ENCODE measurements at places on chromosomes 3 and 15.

DNA sequence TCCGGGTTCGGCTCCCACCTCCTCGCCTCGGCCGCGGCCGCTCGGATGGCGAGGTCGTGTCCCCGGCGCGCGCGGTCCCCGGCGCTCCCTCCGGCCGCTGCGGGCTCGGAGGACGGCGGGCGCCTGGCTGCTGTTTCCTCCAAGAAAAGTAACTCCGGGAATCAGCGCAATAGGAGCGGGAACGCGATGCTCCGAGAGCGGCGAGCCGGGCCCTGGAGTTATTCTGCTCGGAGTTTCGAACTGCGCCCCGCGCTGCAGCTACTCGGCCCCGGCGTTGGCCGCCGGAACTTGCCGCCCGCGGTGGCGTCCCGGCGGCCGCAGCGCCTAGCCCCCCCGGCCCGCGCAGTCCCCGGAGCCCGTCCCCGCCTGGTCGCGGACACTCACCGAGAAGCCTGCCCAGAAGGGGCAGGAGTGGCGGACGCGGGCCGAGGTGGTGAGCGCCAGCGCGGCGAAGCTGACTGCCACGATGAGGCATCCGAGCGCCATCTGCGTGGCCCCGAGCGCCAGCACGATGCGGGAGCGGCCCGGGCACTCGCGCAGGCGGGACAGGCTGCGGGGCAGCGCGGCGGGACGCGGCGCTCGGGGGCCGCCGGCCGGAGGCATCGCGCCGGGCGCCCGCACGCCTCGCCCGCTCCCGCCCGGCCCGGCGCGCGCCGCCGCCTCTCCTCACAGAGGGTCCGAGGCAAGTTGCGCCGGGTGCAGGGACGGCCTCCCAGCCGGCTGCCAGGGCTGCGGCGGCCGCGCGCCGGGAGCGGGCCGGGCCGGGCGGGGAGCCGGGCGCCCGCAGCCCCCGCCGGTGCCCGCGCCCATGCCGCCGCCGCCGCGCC is 251.9 kb downstream of the TJP1 start:
- DNase-seq = no peak

DNA sequence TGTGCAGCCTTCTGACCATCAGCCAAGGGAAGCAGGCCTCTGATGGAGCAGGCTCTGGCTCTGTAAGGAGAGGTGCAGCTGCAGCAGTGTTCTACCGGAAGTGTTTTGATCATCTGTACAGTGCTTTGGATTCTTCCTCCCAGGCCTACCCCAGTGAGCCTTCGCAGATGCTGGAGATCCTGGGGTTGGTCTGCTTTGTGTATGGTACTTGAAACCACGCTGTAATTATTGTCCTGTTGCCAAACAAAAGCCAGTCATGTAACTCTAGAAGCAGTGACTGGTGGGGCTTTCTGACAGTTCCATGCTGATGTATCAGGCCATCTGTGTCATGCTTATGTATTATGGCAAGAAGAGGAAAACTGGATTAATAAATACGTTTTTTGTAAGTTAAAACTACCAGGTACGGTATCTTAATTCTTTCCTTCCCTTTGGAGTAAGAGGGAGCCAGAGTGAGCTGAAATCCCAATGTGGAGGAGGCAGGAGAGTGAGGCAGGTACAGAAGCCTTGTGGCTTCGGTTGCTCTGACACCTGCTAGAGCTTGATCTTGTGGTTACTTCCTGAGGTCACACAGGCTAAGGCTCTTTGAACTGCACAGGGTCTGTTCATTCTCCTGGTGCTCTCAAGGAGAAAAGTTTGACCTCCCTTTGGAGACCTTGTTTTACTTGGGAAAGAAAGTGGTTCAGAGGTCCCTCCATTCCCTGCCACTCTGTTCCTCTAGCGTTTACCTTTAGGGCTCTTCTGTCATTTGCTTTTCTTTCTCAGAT is 3.7 kb downstream of the TMEM42 start:
- DNase-seq = no peak

- no peak for DNase-seq
Measured at GRCh38 chr15:92095693-92096092, 242.2 kb downstream of the SLCO3A1 start.

DNA sequence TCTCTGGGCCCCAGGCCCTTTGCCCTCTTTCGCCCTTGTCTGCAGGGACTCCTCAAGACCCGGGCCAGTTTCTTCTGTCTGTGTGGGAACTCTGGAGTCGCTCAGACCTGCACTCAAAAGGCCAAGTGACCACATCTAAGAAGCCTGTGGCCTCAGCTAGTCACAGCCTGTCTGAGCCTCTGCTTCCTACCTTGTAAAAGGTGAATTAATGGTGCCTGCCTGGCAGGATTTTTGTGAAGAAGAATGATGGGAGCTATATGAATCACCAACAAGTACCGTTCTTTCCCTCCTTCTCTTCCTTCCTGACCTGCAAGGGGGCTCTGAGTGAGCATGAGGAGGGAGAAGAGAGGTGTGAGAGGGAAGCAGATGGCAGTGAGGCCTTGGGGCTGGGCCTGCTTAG is 7.5 kb downstream of the PLIN1 start:
- DNase-seq = no peak

- DNase-seq = peak; percentile 33
Measured at GRCh38 chr15:67796196-67797127, 28.8 kb upstream of the SKOR1 start.

DNA sequence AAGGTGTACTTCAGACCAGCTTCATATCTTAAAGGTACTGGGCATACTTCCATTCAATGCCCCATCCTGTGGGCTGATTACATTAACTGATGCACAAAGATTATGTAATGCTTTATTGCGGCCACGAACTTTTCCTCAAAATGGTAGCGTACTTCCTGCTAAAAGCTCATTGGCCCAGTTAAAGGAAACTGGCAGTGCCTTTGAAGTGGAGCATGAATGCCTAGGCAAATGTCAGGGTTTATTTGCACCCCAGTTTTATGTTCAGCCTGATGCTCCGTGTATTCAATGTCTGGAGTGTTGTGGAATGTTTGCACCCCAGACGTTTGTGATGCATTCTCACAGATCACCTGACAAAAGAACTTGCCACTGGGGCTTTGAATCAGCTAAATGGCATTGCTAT is 3.4 kb downstream of the SKIL start:
- no peak for DNase-seq

- no peak for DNase-seq
Measured at GRCh38 chr3:171251835-171252234, 208.4 kb downstream of the TNIK start.

DNA sequence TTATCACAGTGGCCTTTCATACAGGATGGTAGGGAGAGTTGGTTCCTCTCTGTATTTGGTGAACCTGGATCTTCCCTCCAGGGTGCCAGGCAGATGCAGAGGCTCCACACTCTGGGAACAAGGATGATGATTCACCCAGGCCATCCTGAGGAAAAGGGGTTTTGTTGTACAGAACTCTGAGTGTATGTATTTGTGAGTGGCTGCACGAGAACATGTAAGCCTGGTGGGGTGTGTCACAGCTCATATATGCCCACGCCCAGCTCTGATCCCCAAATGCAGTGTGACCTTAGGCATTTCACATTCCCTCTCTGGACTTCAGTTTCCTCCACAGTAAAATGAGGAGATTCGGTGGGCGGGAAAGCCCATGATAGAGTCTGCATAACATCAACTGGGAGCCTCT is 11.6 kb upstream of the CILP start:
- no peak for DNase-seq

DNA sequence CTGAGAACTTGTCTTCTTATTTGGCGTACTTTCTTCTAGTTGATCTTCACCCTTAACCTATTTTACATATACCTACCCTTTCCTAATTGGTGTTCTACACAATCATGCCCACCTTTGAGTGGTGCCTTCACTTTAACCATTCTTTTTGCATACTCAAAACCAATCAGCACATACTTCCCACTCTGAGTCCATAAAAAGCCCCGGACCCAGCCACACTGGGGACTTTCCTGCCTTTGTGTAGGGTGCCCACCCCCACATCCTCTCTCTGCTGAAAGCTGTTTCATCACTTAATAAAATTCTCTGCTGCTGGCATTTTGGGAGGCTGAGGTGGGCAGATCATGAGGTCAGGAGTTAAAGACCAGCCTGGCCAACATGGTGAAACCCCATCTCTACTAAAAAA is 15.9 kb upstream of the CHST2 start:
- no peak for DNase-seq

DNA sequence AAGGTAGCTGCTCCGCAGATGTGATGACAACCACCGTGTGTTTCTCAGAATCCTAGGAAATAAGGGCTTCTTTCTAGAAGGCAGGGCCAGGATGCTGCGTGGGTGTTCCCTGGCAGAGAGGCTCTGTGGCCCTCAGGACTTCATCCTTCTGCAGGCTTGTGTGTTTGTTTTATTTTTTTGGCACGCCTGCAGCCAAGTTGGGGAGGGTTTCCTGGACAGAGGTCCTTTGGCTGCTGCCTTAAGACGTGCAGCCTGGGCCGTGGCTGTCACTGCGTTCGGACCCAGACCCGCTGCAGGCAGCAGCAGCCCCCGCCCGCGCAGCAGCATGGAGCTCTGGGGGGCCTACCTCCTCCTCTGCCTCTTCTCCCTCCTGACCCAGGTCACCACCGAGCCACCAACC is at the start of gene CLEC3B:
CLEC3B (plus strand) TSS at position 266 of the 400 bp plus-strand sequence; CDS start at position 326, 60 bp downstream.
- DNase-seq = peak; percentile 49

DNA sequence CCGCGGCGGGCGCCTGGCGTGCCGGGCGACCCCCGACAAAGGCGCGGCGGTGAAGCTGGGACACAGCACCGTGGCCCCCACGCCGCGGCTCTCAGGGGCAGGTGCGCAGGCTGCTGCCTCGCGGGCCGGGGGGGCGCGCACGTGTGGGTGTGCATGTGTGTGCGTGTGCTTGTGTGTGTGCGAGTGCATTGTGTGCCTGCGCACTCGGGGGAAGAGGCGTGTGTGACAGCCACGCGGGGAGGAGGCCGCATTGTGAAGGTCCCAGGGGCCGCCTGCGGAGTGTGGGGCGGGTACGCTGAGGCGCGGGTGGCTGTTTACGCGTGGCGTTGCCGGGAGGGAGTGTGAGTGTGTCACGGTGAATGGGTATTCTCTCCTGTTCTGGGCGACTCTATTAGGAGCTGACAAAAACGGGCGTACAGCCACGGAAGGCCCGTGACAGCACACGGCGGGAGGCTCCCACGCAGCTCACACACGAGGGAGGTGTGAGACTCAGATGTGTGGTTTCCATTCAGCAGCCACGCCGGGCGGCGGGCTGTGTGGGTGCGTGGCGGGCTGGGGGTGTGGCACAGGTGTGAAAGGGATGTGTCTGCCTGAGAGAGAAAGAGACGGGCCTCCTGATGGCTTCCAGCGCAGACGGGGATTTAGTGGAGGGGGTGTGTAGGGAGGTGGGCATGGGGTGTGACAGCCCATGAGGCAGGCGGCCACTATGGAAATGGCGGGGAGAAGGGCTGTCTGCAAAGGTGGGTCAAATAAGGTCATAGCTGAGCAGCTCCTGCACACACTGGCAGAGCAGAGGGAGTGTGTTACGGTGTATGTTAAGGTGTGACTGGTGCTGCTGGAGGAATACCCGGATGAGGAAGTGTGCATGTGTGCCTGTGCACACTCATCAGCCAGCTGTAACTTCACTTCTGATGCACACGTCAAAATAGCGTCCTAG is 750 bp downstream of the PODXL2 start:
- DNase-seq = no peak

- DNase-seq = peak; percentile 15
Measured at GRCh38 chr3:194989241-194989640, 281.7 kb downstream of the XXYLT1 start.

DNA sequence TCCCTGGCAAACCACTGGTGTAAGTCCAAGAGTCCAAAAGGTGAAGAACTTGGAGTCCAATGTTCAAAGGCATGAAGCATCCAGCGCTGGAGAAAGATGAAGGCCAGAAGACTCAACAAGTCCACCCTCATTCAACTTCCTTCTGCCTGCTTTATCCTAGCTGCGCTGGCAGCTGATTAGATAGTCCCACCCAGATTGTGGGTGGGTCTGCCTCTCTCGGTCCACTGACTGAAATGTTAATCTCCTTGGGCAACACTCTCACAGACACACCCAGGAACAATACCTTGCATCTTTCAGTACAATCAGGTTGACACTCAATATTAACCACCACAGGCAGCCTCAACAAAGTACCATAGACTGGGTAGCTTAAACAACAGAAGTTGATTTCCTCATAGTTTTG is 245.9 kb upstream of the IGF1R start:
- no peak for DNase-seq

GRCh38 chr15:68586274-68586961 is 7.6 kb downstream of the CORO2B start:
- no peak for DNase-seq

DNA sequence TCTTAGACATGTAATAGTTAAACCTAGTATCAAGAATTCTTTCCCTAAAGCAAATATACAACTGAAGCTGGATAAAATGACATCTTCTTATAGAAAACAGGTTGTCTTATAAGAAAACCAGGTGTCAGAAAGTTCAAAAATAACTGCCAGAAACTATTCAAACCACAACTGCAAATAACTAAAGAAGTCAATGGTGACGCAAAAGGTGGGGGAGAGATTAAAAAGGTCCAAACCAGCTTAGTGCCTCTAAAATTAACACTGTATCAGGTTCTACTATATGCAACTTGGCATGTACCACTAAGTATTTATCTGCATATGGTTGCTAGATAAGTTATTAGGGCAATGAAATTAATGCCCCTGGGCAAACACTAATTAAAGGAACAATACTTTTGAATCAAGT is 136.8 kb downstream of the TBL1XR1 start:
- DNase-seq = no peak

DNA sequence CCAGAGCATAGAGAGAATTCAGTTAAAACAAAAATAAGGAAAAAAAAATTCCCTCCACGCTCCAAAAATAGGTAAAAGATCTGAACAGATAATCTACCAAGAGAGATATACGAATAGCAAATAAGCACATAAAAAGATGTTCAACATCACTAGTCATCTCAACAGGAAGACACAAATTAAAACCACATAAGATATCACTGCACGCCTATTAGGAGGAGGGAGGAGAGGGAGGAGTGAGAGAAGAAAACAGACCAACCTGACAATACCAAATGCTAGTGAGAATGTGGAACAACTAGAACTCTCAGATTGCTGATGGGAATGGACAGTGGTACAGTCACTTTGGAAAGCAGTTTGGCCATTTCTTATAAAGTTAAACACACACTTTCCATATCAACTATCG is 212.5 kb downstream of the FMN1 start:
- DNase-seq = no peak

- no peak for DNase-seq
Measured at GRCh38 chr3:11212784-11213183, 58.5 kb downstream of the HRH1 start.

DNA sequence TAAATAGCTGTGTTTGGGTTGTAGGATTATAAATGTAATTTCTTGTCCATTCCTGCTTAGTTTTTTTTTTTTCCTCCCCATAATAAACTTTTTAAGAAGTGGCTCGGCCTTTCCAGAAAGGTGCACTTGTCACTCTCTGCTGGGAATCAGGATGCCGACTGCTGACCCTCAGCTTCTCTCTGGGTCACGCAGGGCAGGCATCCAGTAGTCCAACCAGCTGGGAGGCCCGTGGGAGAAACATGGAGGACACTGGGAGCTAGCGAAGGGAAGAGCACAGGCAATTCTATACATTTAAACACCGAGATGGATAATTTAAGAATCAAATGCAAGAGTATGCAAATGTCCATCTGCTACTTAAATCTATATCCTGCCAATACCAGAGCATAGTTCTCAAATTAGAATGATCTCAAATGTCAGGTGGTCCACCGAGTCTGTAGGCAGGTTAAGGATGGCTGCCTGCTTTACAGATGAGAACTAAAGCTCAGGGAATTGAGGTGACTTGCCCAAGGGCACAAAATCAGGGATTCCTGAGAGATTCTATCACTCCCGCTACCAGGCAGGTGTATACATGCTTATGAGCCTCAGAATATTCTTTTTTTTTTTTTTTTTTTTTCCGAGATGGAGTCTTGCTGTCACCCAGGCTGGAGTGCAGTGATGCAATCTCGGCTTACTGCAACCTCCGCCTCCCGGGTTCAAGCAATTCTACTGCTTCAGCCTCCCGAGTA is 64.5 kb downstream of the DAPK2 start:
- no peak for DNase-seq
